ENCODE measurements at places on chromosomes 2 and 18. TPM values are rescaled to one million over a fixed set of nuclear protein-coding genes. Genes with fewer than 3 reads are reported as not detected.

TMEM37 gene
- total RNA-seq = 1.7 TPM

LRRC30 gene
- total RNA-seq = not detected

SF3B1 gene
- total RNA-seq = 250 TPM

CPLX4 gene
- not detected for total RNA-seq

CTAGE1 gene
- not detected for total RNA-seq

FBXO41 gene
- 7.4 TPM for total RNA-seq

AGXT gene
- total RNA-seq = not detected

CERS6 gene
- total RNA-seq = 30.1 TPM

UGT1A4 gene
- not detected for total RNA-seq

LONRF2 gene
- total RNA-seq = 20.4 TPM

DNA sequence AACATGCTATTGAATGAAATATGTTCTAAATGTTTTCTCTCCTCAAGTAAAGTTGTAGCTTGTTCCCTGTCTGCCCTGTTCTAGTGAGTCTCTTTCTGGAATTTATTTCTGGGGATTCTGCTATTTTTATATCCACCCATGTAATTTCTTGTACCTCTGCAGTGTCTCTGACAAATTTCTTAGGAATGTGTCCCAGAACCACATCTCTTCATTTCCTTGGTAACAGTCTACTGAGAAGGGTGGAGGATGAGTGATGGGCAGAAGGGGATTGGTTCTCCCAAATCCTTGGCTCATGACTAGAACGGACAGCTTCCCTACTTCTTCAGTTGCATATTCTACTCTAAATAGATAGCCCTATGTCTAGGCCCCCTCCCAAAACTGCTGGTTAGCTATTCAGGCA is 490.6 kb upstream of the LINC00305 start:
- DNase-seq = no peak
- H3K27ac ChIP-seq = no peak overlapping the region
- no peak overlapping the region for H3K4me3 ChIP-seq
- no peaks in the 10 kb centered on the region for H3K27me3 ChIP-seq
- no peaks in the 10 kb centered on the region for H3K36me3 ChIP-seq

- DNase-seq = peak; percentile 49
- H3K27me3 ChIP-seq = no peaks in the 10 kb centered on the region
- H3K4me3 ChIP-seq = no peak overlapping the region
Observed at GRCh38 chr2:37585295-37585908, 86.0 kb downstream of the CDC42EP3 start.

- no peak overlapping the region for H3K4me3 ChIP-seq
- no peaks in the 10 kb centered on the region for H3K27me3 ChIP-seq
- no peaks in the 10 kb centered on the region for H3K4me1 ChIP-seq
- no peaks in the 10 kb centered on the region for H3K36me3 ChIP-seq
- H3K27ac ChIP-seq = no peak overlapping the region
Observed at GRCh38 chr2:177029501-177029900, 183.1 kb upstream of the HNRNPA3 start.

DNA sequence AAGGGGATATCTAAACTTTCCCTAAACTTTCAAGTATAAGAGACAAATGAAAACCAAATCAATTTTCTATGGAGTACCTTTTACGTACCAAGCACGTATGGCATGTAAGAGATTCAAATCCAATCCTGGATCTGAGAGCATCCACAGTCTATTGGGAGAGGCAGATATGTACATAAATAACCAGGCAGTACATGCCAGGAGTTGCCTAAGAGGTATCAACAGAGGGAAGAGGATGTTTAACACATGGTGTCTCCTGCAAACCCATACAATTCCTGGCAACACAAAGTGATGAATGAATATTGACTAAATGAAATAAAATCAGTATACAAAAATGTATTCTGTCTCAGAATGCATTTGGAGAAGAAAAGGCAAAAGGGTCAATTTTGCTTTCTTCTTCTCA is 116.6 kb downstream of the PIGN start:
- H3K4me3 ChIP-seq = no peak overlapping the region
- no peaks in the 10 kb centered on the region for H3K36me3 ChIP-seq
- DNase-seq = no peak
- no peaks in the 10 kb centered on the region for H3K4me1 ChIP-seq

- H3K4me1 ChIP-seq = no peaks in the 10 kb centered on the region
- no peak for DNase-seq
- no peak overlapping the region for H3K27ac ChIP-seq
- H3K27me3 ChIP-seq = no peaks in the 10 kb centered on the region
- no peaks in the 10 kb centered on the region for H3K36me3 ChIP-seq
- no peak overlapping the region for H3K4me3 ChIP-seq
Observed at GRCh38 chr2:5387406-5387805, 304.8 kb upstream of the SOX11 start.

DNA sequence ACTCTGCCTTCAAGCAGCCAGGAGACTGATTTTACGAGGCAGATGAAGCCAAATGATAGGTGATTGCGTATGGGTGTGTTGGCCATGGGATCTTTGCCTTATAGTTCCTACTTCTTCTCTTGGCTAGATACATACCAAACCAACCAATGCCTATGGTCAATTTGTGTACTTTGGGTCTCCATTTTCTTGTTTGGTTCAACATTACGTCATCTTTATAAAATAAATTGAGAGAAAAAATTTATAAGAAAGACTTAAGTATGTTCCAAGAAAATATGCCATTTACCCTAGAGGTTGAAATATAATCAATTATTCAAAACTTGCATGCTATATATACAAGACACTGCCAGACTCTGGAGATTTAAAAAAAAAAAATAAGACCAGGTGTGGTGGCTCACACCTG is 150.9 kb downstream of the SP3 start:
- H3K27ac ChIP-seq = no peak overlapping the region
- no peak for DNase-seq
- H3K4me1 ChIP-seq = no peaks in the 10 kb centered on the region
- no peak overlapping the region for H3K4me3 ChIP-seq
- no peaks in the 10 kb centered on the region for H3K27me3 ChIP-seq
- H3K36me3 ChIP-seq = no peaks in the 10 kb centered on the region

DNA sequence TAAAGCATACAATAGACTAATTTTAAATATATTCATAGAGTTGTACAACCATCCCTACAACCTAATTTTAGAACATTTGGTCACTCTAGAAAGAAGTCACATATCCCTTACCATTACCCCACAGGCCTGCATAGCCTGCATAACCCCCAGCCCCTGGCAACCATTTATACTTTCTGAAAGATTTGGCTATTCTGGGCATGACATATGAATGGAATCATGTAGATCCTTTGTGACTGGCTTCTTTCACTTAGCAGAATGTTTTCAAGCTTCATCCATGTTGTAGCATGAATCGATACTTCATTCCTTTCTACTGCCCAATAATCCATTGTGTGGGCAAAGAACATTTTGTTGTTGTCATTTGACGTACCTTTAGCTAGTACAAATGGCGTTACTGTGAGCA is 151.5 kb downstream of the WDSUB1 start:
- no peak overlapping the region for H3K4me3 ChIP-seq
- H3K36me3 ChIP-seq = no peaks in the 10 kb centered on the region
- no peak overlapping the region for H3K27ac ChIP-seq

- peak; percentile 32 for DNase-seq
- peak overlapping the region; percentile 49 for H3K27ac ChIP-seq
- H3K27me3 ChIP-seq = no peaks in the 10 kb centered on the region
- no peaks in the 10 kb centered on the region for H3K4me1 ChIP-seq
Observed at GRCh38 chr2:74548900-74549826, 4.6 kb downstream of the LOXL3 start.

GRCh38 chr2:3594493-3595281 is at the start of gene COLEC11:
Gene COLEC11 (plus strand): TSS chr2:3595112. CDS start chr2:3604341, 9,229 bp downstream.
- no peak for DNase-seq
- H3K4me3 ChIP-seq = no peak within 1 kb of the TSS
- no peaks in the 10 kb centered on the region for H3K36me3 ChIP-seq
- H3K4me1 ChIP-seq = no peaks in the 10 kb centered on the region

GRCh38 chr2:42281416-42282081 is 79.5 kb downstream of the COX7A2L start:
- H3K27ac ChIP-seq = no peak overlapping the region
- H3K27me3 ChIP-seq = no peaks in the 10 kb centered on the region
- no peak overlapping the region for H3K4me3 ChIP-seq
- no peaks in the 10 kb centered on the region for H3K4me1 ChIP-seq
- no peak for DNase-seq

DNA sequence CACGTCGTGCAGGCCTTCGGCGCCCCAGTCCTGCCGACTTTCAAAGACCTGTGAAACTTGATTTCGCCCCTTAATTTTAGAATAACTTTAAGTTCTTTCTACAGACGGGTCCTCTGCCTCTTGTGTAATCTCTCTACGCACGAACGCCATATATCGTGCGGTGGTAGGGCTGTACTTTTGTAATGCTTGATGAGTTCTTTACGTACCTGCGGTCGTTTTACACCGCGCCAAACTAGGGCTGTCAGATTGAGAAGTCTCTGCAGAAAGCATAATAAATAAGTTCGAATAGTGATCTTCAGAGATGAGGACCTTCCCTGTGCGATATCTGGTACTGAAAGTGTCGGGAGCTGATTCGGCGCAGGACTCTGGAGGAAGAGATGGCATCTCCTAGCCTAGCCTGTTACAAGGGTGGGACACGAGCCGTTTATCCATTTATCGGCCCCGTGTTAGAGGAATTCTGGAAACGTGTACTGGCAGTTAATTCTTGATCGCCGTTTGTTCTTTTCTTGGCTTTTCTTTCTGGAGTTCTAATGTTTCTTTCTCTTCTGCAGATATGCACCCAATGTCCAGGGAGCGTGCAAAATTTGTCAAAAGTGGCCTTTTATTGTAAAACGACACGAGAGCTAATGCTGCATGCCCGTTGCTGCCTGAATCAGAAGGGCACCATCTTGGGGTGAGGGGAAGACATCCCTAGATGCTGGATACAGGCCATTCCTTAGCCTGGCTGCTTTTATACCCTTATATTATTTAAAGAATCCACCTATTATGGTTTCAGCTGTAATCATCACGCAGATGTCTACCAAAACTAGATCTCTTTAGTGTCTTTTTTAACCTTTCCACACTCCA is 781 bp upstream of the SLC5A6 start:
- peaks cover under 1% of the 10 kb centered on the region for H3K36me3 ChIP-seq
- peaks cover 3% of the 10 kb centered on the region for H3K4me1 ChIP-seq
- no peaks in the 10 kb centered on the region for H3K27me3 ChIP-seq
- DNase-seq = no peak
- H3K4me3 ChIP-seq = peak overlapping the region; percentile 71
- H3K27ac ChIP-seq = peak overlapping the region; percentile 97

DNA sequence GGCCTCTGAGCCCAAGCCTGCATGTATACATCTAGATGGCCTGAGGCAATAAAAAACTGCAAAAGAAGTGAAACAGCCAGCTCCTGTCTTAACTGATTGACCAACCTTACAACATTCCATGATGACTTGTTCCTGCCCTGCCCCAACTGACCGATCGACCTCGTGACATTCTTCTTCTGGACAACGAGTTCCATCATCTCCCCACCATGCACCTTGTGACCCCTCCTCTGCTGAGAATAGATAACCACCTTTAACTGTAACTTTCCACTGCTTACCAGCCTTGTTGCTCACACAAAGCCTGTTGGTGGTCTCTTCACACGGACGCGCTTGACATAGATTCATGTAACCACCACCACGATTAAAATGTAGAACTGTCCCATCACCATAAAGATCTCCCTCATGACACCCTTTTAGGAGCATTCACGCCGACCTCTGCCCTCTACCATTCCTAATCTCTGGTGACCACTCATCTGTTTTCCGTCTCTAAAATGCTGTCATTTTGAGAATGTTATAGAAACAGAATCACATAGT is 120.1 kb upstream of the REV1 start:
- no peaks in the 10 kb centered on the region for H3K36me3 ChIP-seq
- no peak overlapping the region for H3K4me3 ChIP-seq
- DNase-seq = no peak
- H3K27ac ChIP-seq = no peak overlapping the region
- H3K27me3 ChIP-seq = no peaks in the 10 kb centered on the region

DNA sequence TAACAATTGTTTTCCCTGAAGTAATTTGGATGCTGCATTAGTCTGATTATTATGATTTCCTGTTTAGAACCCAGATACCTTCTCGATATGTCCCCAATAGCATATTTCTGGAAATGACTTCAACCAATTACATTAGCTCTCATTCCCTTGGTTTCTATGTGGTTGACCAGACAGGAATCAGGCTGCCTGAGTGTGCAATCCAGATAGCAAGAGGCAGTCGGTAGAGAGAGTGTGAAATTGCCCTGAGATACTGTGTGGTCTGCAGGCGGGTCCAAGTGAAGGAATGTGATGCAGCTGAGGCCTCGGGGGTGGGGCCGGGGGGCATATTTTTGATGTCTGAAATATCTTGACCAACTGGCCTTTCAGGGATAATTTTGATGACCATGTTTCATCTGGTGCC is 143.9 kb upstream of the ITGA6 start:
- no peaks in the 10 kb centered on the region for H3K4me1 ChIP-seq
- no peak overlapping the region for H3K27ac ChIP-seq
- H3K36me3 ChIP-seq = no peaks in the 10 kb centered on the region

GRCh38 chr2:217822296-217823252 is 180.2 kb downstream of the TNS1 start:
- no peak overlapping the region for H3K4me3 ChIP-seq
- no peak overlapping the region for H3K27ac ChIP-seq
- H3K4me1 ChIP-seq = no peaks in the 10 kb centered on the region
- DNase-seq = no peak

- H3K4me1 ChIP-seq = no peaks in the 10 kb centered on the region
- H3K36me3 ChIP-seq = no peaks in the 10 kb centered on the region
- no peak overlapping the region for H3K27ac ChIP-seq
- no peaks in the 10 kb centered on the region for H3K27me3 ChIP-seq
- H3K4me3 ChIP-seq = no peak overlapping the region
Observed at GRCh38 chr18:55479656-55480420, 108.2 kb downstream of the TCF4 start.

- H3K27ac ChIP-seq = no peak overlapping the region
- no peaks in the 10 kb centered on the region for H3K4me1 ChIP-seq
- no peak for DNase-seq
Observed at GRCh38 chr2:9696731-9697130, 65.9 kb upstream of the YWHAQ start.

DNA sequence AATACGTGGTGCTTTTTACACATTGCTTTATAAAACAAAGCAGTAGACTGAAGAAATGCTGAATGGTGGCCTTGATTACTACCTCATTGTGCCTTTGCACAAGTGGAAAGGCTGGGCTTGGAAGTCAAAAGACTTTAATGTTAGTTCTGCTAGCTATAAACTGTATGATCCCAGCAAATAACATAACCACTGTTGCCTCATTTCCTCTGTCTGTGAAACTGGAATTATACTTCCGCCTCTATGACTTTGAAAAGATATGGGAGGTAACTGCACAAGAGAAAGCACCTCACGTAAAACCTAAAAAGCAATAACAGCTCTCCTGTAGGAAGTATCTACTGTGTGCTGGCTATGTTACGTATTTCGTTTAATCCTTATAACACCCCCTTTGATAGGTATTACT is 43.4 kb upstream of the DSC1 start:
- DNase-seq = no peak
- H3K4me3 ChIP-seq = peak overlapping the region; percentile 10
- H3K27me3 ChIP-seq = no peaks in the 10 kb centered on the region
- peaks cover 13% of the 10 kb centered on the region for H3K4me1 ChIP-seq

DNA sequence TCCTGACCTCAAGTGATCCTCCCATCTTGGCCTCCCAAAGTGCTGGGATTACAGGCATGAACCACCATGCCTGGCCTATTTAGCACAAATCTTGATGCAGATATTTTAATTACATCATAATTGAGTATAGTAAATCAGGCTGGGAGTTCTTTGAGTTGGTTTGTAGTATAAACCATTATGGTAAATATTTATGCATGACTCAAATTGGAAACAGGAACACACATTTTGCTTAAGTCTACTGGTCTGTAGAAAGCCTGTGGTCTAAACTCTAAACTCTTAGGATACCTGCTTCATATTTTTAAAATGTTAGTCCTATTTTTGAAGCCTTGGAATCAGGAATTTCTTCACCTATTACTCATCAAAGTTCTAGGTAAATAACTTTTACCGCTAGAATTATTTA is 16.8 kb downstream of the ASXL3 start:
- no peaks in the 10 kb centered on the region for H3K4me1 ChIP-seq
- no peaks in the 10 kb centered on the region for H3K36me3 ChIP-seq
- DNase-seq = no peak

Data from prostate gland (tissue), 2 donors.